ENCODE measurements at places on chromosomes 16 and 17.

DNA sequence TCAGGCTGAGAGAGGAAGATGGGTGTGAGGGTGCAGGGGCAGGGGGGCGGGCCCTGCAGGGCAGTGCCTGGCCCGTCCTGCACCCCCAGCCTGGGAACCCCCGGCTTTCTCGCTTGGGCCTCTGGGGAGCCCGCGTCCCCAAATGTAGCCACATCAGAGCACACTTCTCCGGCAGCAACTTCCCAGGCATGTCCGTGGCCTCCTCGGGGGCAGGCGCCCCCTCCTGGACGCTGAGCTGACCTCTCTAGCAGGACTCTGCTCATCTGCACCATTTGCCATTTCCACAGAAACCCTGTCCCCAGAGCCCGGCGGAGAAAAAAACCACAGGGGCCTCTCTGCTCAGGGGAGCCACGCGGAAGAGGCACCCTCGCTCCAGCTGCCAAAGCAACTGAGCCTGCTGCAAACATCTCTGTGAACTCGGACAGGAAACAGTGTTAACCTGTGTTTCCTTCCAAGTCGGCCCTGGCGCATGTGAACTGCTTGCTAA, 63.4 kb downstream of the KLHDC4 start:
- no peak for DNase-seq

GRCh38 chr17:2487306-2487705, 24.4 kb downstream of the METTL16 start:
- DNase-seq: no peak

GRCh38 chr17:18191967-18192366, 8.3 kb downstream of the ALKBH5 start:
- peak; percentile 11 for DNase-seq

GRCh38 chr17:13474073-13474800, 127.5 kb downstream of the HS3ST3A1 start:
- no peak for DNase-seq

- DNase-seq: peak; percentile 30
Measured at GRCh38 chr17:66494023-66494803, 191.8 kb downstream of the PRKCA start.

GRCh38 chr17:20216853-20217252, 207.7 kb downstream of the SPECC1 start:
- no peak for DNase-seq

DNA sequence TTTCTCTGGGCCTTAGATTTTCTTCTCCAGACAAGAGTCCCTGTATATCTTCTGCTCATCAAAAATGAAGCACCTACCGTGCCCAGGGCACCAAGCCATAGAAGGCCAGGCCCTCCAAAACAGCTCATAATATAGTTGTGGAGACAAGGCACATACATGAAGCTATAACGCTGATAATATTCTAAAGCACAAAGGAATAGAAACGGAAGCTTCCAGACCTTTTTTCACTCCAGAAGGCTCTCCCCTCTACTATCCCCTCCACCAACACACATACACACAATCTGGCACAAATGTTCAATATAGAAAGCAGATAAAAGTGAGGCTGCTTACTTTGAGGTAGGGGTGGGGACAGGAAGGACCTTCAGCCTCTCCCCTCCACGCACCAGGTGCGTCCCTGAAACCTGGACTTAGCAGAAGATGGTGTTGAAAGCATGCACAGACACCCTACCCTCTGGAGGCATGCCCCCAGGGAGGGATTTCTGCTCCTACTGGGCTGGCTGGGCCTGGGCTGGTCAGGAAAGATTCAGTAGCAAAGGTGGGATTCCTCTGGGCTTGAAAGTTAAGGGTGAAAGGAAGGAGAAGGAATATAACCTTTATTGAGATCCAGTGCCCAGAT, 14.1 kb upstream of the SUPT4H1 start:
- DNase-seq: no peak

DNA sequence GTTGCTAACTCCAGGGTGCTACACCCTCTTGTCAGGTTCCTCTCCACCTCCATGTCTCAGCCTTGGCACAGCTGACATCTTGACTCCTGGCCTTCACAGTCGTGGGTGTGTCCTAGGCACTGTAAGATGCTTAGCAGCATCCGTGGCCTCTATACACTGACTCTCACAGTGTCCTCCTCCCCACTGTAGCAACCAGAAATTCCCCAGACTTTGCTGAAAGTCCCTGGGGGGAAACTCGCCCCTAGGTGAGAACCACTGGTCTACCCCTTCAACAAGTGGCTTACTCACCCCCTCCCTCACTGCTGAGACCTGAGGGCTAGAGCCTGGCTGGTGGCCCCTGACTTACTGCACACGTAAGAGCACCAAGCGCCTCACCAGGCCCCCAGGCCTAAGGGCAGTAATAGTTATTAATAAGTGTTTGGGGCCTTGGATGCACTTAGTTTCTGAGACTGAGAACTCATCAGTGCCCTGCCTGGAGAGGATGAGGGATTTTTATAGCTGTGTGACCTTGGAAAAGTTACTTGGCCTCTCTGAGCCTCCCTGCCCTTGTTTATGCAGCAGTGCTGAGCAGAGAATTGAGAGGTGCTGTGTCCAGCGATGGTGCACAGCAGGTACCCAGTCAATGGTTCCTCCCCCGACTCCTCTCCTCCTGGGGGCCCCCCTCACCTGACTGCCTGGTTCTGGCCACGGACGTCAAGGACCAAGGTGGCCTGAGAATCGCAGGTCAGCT, 67.1 kb downstream of the RMI2 start:
- DNase-seq: no peak

GRCh38 chr16:74723256-74723655, 22.6 kb upstream of the MLKL start:
- no peak for DNase-seq

DNA sequence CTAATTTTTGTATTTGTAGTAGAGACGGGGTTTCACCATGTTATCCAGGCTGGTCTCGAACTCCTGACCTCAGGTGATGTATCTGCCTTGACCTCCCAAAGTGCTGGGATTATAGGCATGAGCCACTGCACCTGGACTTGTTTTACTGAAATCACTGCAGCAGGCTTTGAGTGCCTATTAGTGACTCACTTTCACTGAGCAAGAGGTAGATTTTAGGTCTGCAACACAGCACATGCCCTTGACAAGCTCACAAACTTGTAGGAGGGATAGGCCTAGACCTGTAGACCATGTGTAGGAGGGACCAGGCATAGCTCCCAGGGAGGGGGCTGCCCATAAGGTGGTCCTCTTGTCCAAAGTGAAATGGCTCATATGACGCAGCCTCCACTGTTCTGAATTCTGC, 27.0 kb upstream of the RPTOR start:
- no peak for DNase-seq

- no peak for DNase-seq
Measured at GRCh38 chr17:64328859-64329531, 61.7 kb downstream of the PECAM1 start.

- peak; percentile 42 for DNase-seq
Measured at GRCh38 chr17:60079401-60080243, 901 bp upstream of the HEATR6 start.

DNA sequence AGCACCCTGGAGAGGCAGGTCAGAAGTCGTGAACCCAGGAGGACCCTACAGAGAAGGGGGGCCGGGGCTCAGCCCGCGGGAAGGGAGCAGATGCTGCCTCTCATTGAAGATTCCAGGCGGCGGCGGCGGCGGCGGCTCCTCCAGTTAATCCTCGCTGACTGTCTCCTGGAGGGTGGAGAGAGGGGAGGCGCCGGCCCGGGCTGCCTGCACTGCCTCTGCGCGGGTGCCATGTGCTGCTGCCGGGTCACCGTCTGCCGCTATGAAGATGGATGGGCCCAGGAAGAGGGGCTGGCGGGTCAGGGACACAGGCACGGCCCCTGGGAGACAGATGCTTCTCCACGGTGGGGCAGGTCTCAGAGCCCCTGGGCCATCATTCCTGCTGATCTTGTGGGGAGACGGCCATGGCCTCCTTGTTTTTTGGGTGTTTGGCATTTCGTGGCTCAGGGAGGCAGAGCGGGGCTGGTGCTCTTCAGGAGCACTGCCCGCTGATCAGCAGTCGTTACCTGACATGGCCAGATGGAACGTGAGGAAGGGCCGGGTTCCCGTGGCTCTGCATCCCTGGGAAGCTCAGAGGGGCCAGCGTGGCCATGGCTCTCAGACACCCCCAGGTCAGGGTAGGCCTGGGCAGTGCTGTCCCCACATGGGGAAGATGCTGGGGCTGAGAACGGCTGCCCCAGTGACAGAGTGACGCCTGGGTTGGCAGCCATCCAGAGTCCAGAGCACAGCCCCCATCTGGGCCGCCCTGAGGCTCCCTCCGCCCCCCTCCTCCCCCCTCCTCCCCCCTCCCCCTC, 36.1 kb downstream of the GINS2 start:
- peak; percentile 36 for DNase-seq

- DNase-seq: no peak
Measured at GRCh38 chr17:77684803-77685798, 273.4 kb upstream of the TNRC6C start.

- DNase-seq: peak; percentile 95
Measured at GRCh38 chr17:82105882-82106687, 8.0 kb upstream of the FASN start.

DNA sequence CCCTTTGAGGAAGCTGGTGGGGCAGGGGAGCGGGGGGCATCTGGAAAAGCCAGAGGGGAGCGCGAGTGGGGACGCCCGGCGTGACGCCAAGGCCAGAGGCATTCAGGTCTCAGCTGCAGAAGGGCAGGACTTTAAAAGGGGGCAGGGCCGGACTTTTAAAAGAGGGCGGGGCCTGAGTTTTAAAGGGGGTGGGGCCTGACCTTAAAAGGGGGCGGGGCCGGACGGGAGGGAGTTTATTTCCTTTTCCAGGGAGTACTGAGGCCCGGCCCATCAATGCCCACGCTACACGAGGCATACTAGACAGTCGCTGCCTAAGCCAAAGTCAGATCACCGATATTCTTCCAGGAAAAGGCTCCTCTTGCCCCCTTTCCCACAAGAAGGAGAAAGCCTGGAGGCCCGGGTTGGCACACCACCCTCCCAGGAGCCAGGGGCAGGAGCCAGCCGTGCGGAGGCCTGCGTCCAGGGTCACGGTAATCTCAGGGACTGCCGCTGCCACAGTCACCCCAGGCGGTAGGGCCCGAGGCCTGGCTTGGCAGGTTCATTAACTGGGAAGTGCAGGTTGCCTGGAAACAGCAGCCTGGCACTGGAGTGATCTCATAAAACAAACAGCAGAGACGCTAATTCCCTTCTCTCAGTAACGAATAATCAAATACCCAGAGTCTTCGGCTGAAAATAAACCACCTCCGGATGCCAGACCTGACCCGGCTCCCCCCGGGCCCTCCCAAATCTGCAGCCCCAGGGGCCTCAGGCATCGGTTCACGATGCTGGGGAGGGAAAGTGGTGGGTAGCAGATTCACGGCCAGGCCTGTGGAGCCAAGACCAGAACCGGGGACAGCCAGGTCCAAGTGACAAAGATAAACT, 90.7 kb downstream of the TIMM22 start:
- DNase-seq: peak; percentile 86

DNA sequence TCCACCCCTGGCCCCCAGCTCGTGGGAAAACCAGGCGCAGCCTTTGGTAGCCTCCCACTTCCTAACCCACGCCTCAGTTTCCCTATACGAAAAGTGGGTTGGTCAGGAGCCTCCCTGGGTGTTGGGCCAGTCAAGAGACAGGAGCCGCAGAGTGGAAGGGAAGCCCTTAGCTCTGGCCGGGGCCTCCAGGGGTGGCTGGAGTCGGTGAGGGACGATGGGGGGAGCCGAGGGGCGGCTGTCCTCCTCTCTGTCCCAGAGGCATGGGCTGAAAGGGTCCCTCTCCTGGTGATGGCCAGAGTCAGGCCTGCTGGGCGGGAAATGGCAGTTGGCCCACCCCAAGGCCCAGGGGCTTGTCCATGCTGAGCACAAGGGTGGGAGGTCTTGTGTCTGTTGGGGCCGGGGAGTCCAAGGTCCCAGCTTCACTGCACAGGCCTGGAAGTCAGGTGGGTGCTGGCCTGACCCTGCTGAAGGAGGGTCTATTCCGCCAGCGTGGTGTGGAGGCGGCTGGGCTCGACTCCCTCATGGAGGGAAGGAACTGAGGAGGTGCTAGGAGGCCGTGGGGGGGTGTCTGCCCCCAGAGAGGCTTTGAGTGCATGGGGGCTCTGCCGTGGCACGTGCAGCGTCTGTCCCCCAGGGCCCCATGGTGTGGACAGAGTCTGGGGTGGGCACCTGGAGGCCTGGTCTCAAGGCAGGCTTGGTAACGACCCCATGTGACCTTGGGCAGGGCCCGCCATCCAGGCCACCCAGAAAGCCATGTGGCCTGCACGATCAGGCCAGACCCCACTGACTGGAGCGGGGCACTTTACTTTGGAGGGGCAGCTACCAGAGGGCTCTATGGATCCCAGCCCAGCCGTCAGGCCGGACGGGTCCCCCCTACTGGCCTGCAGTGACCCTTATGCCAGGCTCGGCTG, 1.1 kb downstream of the SLC16A3 start:
- DNase-seq: no peak

GRCh38 chr16:8963821-8964441, at the start of gene USP7:
USP7 (minus strand) TSS chr16:8963906; CDS start chr16:8963285, 621 bp downstream.
- DNase-seq: peak; percentile 86

DNA sequence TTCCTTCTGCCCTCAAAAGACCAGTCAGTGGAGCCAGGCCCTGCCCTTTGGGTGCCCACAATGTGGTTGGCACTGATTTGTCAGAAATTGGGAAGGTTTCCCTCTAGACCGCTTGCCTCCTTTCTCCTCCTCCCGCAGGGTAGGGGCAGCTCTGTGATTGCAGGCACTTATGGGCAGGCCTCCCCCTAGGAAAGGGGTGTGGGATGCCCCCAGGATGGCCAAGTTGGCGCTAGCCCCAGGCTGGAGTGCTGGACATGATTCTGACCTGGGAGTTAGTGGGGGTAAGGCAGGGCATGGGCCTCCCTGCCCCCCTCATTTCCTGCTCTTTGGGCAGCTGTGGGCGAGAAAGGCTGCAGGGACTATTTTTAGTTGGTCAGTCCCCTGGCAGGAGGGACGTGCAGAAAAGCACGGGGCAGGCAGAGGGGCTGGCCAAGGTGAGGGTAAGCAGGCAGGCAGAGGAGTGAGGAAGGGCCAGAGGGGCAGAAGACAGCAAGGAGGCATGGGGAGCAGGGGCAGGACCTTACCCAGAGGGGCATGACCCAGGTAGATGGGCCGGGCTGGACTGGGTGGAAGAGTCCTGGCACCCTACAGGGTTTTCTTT, 3.3 kb downstream of the RARA start:
- DNase-seq: no peak

- no peak for DNase-seq
Measured at GRCh38 chr16:75206749-75207451, at the start of gene CTRB2. CTRB2 (minus strand) TSS chr16:75207161; CDS start chr16:75207141, 20 bp downstream.

DNA sequence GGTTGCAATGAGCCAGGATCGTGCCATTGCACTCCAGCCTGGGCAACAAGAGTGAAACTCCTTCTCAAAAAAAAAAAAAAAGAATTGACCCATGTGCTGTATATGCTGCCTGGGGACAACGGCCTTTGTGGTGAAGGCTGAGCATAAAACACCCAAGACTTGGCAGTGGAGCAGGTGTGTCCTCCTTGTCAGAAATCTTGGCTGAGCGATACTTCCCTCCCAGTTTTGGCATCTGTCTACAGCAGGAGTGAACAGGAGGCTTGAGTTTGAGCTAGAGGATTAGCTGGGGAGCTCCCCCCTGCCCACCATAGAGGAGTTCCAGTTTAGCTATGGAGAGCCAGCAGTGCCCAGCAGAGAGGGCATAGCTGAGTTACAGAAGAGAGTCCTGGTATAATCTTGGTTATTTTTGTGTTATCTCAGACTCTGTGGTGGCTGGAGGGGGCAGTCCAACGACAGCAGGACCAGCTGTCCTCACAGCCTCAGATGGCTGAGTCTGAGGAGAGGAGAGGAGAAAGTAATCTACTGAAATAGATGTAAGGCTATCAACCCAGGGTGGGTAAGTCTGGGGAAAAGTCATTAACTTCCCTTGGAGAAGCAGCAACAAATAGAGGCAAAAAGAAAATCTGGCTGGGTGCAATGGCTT, 18.4 kb downstream of the SP2 start:
- no peak for DNase-seq
